Cardiac muscle cell (in vitro differentiated cells and primary cell): ENCODE measurements at places on chromosomes 16 and 17. TPM values are rescaled to one million over a fixed set of nuclear protein-coding genes. Genes with fewer than 3 reads are reported as not detected.

NT5C3B gene
- total RNA-seq = 164 and 190 TPM in 2 replicates

HCRT gene
- 1.3 TPM in 1 of 2 replicates, not detected in the other for total RNA-seq

DNA sequence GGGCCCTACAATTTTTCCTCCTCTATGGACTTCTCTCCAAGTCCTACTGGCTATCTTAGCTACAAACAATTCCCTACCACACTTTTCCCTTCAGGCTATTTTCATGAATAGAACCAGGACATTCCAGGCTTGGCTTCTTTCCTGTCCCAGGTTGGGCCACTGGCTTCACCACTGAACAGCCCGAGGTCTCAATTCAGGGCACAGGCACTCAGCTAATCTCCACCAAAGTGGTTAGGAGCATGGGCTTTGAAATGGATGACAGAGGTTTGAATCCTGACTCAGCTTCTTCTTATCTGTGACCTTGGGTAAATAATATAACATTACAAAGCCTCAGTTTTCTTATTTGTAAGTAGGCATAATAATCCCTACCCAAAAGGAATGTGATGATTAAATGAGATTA, 50.9 kb upstream of the ZNF629 start:
- no peak for DNase-seq

- DNase-seq = no peak
These were observed 26.0 kb downstream of the FA2H start for GRCh38 chr16:74748616-74749026.

GRCh38 chr16:64426131-64426666, 695.7 kb downstream of the CDH11 start:
- no peak for DNase-seq

- no peak for DNase-seq
These were observed 26.2 kb downstream of the TRAP1 start for GRCh38 chr16:3690980-3691720.

DNA sequence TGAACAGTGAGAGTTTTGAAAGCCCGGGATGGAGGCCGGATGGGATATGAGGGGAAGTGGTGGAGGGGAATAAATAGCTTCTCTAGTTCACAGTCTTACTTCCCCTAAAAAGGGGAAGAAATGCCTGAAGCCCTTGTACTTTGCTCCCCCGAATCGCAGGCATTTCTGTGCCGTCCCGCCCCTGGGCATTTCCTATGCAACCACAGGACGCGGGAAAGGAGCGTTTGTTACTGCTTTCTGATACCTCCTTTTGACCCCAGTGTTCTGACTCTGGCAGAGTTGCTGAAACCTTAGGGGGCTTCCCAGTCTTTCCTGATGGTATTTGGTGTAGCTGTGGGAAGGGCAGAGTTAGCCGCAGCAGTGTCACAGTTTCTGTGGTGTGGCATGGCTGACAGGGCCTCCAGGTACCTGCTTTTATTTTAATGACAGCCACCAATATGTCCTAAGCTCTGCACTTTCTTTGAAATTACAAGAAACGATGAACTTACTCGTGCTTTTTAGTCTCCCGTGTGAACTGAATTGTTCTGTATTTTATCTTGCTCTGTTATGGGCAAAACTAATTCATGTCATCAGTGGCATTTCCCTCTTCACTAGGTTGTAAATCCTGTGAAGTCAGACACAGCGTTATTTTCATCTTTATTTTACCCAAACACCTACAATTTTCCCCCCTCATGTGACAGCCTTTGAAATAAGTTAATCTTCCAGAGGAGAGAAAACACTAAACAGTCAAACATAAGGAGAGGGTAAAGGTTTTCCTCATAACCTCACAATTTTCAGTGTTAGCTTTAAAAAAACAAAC, 27.1 kb downstream of the USP10 start:
- no peak for DNase-seq

SUPT4H1 gene
- 94.6 and 152 TPM in 2 replicates for total RNA-seq

DNA sequence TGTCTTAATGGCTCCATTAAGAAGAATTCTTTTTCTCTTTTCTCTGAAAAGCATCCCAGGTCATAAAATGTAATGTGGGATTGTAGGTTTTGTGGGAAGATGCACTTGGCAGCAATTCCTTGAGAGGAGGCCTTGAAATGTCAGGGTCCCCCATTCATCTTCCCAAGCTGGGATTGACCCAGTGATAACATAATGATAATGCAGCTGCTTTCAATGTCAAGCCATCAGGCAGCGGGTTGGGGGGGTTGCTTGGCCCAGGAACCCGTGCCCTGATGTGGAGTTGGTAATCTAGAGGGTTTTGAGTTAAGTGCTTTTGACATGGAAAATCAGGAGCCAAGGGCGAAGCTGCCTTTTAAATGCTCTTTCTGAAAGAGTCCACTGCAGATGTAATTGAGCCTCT, 484.0 kb downstream of the WWOX start:
- DNase-seq = no peak

DNA sequence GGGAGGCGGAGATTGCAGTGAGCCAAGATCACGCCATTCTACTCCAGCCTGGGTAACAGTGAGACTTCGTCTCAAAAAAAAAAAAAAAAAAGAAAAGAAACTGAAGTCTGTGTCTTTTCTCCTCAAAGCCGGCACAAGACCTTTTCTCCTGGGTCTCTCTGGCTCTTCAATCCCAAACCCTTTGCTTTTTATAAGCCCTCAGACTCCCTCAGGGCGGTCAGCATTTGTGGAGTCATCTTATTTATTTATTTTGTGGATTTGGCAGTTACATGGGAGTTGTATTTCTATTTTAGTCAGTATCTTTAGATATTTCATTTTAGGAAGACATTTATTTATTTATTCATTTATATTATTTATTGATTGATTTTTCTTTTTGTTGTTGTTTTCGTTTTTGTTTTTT, 57.7 kb upstream of the MAP3K14 start:
- DNase-seq = no peak

DNA sequence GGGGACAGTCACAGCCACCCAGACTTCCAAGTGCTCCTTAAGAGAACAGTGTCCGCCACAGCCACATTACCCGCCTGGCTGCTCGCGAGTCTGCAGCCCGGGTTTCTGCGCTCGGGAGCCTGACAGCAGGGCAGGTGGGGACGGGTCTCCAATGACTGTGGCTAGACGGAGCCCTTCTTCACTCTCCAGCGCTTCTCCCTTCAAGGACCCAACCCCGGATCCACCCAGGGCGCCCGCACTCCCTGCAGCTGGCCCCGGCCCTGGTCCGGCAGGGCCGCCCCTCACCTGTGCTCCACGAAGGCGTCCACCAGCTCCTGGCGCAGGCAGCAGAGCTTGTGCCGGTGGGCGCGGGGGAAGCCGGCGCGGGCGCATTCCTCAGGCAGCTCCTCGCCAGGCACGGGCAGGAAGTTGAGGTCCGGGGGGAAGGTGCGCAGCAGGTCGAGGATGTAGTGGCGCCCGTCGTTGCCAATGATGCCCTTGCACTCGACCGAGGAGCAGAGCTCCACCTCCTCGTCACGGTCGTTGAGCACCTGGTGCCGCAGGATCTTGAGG, 13.9 kb downstream of the CLUH start:
- DNase-seq = no peak

NEUROD2 gene
- not detected in 2 replicates for total RNA-seq

- DNase-seq = no peak
These were observed 2.8 kb downstream of the TENT4B start for GRCh38 chr16:50155925-50156324.

DNA sequence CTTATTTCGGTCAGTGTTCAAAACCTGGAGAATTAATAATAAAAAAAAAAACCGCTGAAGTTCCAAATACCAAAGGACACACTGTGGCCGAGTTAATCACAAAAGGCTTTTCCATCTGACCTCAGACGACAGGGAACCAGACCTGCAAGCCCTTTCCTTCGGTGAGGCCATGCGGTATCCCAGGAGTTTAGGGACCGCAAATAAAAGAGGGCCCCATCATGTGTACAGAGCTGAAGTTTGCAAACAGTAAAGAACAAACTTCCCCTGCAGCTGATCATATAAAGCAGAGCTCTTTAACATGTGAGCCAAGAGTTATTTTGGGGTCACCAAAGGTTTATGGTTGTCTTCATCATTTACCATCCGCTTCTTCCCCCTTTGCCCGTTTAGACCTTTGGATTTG, 33.0 kb upstream of the FOXJ1 start:
- DNase-seq = no peak
